ENCODE measurements at places on chromosomes 12 and 14.

- DNase-seq = peak; percentile 40
Measured at GRCh38 chr14:91352053-91352452, 65.6 kb downstream of the CCDC88C start.

DNA sequence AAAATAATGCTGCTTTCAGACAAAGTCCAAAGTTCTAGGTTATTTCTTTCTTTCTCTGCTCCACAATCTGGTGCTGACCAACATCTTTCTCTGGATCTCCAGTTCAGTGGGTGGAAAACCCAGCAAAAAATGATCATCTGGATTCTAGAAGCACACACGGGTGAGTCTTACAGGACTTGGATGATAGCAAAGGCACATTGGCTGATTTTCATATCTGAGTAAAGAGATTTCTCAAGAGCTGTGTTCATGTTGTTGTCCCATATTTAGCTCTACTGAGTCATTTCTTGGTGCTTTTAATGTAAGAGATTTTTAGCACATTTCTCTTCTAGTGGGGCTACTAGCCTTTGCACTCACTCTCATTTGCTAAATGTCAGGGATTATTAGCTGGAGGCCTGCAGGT lies 336.7 kb downstream of the GALC start:
- DNase-seq = no peak

- no peak for DNase-seq
Measured at GRCh38 chr12:103085541-103085940, 128.1 kb downstream of the ASCL1 start.

DNA sequence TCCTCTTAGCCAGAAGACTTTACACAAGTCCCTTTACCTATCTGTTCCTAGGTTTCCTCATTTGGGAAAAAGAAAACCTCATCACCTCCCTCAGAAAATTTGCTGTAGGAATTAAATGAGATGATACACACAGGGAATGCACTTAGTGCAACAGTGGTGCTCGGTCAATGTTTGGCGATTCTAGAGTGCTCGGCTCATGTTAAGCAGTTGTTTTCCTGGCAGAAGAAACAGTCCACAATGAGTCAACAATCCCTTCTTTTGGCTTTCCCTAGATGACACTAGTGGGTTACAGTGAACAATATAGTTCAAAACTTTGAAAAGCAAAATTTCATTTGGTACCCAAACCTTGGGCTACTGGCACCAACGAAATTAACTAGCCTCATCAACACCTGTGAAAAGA lies 3.9 kb upstream of the TMEM233 start:
- no peak for DNase-seq

- peak; percentile 73 for DNase-seq
Measured at GRCh38 chr12:27460471-27460978, 14.0 kb downstream of the SMCO2 start.

DNA sequence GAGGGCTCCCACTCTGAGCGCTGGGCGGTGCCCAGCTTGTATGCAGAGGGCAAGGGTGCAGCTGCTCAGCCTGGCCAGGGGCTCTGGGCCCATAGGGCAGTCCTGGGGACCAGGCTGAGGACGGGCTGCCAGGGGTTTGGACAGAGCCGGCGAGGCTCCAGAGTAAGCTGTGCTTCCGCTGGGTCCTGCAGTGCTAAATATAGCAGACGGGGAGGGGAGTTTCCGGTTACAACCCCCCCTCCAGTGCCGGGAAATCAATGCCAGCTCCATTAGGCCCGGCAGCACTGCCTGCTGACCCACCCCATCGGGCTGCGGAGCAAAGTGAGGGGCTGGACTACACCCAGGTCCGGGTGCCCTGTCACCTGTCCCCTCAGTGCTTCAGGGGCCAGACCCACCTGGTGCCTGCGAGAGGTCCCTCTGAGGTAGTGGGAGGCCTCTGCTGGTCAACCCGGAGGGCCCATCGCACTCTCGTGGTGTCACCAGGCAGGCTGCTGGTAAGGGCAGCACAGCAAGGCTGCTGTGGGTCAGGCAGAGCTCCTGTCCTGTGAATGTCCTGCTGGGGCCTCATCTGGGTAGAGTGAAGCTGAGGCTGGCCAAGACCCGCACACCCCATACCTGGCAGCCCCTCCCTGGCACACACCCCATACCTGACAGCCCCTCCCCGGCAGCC lies 2.6 kb upstream of the JAG2 start:
- DNase-seq = no peak
